SHP77 (cell line): ENCODE measurements at places on chromosomes 5 and 9.

GRCh38 chr9:69186841-69187611 lies 12.9 kb downstream of the TJP2 start:
- DNase-seq = no peak

- DNase-seq = no peak
Observed at GRCh38 chr5:154265197-154265773, 74.8 kb downstream of the GALNT10 start.

GRCh38 chr9:112311497-112311896 lies 21.9 kb downstream of the PTBP3 start:
- no peak for DNase-seq

GRCh38 chr5:68381909-68382308 lies 166.4 kb downstream of the PIK3R1 start:
- DNase-seq = no peak

- DNase-seq = no peak
Observed at GRCh38 chr9:83431101-83432060, 106.8 kb downstream of the FRMD3 start.

DNA sequence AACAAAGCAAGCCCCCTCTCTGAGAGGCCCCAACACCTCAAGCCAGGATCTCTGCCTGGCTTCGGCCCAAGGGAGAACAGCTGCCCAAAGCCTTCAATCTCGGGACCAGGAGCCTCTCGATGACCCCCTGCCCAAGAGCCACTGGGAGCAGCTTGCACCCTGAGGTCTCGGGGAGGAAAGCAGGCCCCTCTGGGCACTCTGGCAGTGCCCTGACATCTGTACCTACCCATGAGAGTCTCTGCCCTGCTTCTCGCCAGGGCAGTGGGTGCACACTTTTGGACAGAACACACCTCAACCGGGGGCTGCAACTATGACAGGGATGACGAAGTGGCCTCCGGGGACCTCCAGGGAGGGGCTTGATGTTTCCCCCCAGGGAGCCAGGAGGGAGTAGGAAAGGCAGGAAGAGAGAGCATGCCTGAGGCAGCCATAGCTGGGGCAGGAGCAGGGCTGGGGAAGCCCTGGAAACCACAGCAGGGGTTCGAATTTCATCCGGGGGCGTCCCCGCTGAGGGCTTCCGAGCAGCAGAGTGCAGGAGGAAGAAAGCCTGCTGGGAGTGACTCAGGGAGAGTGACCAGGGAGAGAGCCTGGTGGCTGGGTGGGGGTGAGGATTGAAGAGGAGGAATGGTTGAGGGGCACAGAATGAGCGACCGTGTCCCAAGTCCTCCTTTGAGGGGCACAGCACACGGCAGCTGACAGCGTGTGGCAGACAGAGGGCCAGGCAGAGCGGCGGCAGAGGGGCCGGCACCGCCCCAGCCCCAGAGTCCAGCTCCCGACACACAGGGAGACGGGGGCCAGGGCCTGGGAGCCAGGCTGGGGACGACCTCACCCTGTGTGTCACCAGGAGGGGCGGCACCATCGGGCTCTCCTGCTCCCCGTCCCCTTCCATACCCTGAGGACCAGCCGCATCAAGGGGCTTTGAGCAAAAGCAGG lies 1.8 kb downstream of the LPCAT1 start:
- no peak for DNase-seq

- no peak for DNase-seq
Observed at GRCh38 chr9:14323985-14324650, 10.2 kb upstream of the NFIB start.

GRCh38 chr9:80842389-80842788 lies 847.0 kb downstream of the TLE1 start:
- DNase-seq = no peak

- no peak for DNase-seq
Observed at GRCh38 chr5:150460781-150461180, 11.2 kb upstream of the RPS14 start.
